ENCODE measurements at places on chromosomes 1 and 21.

- no peak for DNase-seq
Observed at GRCh38 chr1:4836574-4836973, 182.2 kb downstream of the AJAP1 start.

DNA sequence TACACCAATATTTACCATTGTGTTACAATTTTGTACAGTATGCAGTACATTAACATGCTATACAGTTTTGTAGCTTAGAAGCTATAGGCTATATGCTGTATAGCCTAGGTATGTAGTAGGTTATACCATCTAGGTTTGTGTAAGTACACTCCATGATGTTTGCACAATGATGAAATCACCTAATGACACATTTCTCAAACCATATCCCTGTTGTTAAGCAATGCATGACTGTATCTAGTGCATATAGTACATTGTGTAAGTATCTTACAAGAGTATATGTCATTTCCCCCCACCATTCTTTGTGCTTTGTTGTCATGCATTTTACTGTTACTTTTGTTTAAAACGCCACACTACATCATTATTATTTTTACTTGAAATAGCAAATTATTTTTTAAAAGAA, 65.7 kb upstream of the RNF11 start:
- DNase-seq, result no peak

- DNase-seq, result no peak
Observed at GRCh38 chr21:28821276-28822122, 171.2 kb downstream of the LTN1 start.

- DNase-seq, result no peak
Observed at GRCh38 chr1:63238721-63239120, 83.6 kb upstream of the FOXD3 start.

DNA sequence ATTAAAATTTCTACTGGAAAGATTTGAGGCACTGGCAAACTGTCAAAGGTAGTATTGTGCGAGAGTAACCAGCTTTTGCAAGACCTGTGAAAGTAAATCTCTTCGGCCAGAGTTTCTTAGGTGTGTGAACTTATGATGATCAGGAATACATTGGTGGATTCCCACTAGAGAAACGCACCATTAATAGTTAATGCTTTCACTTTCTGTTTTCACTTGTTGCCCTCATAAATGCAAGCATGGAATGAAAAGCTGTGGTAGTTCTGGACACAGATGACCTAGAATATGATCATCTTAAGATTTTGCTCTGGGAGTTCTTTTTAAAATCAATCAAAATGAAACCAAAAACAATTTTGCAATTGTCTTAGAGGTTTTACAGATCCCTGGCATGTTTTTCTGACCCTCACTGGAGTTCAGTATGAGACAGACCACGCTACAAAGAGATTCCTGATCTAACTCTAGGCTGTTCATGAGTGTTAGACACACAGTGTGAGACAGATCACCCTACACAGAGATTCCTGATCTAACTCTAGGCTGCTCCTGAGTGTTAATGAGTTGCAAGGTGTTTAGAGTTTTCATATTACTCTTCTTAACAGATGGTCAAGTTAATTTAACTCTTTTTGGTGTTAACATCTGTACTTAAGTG, 98.8 kb downstream of the SDCCAG8 start:
- DNase-seq, result no peak

DNA sequence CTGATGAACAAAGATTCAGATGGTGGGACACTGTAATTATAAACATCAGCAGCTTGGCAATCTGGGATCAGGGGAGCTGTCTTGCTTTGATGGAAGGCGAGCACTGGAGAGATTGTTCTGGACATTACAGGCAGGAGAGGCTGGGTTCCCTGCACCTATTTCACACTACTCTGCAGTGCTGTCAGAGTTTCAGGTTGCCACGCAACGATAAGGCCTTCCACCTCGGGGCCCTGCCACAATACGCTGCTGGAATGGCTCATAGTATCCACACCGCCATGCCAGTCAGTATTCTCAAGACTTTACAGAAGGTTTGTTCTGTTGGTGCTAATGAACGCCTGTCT, 96.8 kb downstream of the GLIS1 start:
- DNase-seq, result no peak

DNA sequence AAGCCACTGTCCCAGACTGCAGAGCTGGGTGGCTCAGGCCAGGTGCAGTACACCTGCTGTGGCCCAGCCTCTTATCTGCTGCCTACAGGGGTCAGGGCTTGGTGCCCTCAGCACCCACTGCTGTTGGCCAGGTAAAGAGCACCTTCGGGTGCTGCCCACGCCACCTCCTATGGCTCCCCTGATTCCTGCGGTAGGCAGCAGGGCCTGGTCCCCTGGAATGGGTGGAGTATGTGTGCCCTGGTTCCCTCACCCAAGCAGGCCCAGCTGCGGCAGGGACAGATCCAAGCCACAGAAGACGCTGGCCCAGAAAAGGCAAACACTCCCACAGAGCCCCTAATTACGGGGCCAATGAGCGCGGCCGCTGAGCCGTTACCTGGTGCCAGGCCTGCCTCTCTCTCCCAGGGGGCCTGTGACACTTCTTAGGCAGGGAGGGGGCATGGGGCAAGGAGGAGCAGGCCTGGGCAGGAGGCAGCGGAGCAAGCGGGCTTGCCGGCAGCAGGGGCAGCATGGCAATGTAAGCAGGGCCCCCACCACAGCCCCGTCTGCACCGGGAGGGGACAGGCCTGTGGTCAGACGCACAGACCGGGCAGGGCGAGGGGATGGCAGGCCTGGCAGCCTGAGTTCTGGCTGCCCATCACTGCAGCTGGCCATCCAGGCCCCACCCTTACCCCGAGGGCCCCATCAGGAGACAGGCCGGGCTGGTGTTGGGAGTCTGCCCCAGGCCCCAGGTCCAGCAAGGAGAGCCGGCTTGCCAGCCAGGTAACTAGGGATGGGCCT, 19.0 kb downstream of the ESPN start:
- no peak for DNase-seq

DNA sequence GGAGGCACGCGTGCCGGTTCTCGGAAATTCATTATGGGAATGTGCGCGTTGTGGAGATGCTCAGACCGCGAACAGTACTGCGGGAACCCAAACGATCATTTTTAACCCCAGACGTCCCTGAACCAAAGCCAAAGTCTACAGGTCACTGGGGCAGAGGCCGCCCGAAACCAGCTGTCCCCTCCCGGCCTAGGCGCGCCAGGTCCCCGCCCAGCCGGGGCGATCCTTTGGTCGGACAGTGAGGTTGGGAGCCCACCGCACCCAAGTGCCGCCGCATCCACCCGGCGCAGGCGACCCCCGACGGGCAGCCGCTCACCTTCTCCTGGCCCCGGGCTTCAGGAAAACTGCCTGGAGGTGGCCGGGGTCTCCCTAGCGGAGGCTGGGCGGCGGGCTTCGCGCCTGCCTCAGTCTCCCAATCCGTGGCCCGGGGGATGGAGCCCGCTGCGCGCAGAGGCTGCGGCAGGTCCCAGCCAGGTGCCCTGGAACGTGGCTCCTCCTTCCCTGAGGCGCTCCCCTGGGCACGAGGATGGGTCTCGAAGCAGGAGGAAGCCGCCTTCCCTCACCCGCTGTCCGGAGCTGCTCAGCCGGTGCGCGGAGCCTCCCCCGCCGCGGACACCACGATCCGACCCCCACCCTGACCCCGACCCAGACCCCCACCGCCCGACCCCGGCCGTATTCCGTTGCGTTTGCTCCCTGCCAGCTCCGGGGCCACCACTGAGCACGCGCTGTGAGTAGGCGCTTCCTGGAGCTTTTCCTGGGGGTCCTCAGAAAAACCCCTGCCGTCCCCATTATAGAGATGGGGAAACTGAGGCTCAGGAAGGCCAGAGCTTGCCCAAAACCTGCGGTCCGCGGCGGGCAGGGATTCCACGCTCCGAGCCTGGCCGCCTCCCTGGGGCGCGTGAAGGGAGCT, 8.1 kb upstream of the SLX9 start:
- DNase-seq, result no peak

DNA sequence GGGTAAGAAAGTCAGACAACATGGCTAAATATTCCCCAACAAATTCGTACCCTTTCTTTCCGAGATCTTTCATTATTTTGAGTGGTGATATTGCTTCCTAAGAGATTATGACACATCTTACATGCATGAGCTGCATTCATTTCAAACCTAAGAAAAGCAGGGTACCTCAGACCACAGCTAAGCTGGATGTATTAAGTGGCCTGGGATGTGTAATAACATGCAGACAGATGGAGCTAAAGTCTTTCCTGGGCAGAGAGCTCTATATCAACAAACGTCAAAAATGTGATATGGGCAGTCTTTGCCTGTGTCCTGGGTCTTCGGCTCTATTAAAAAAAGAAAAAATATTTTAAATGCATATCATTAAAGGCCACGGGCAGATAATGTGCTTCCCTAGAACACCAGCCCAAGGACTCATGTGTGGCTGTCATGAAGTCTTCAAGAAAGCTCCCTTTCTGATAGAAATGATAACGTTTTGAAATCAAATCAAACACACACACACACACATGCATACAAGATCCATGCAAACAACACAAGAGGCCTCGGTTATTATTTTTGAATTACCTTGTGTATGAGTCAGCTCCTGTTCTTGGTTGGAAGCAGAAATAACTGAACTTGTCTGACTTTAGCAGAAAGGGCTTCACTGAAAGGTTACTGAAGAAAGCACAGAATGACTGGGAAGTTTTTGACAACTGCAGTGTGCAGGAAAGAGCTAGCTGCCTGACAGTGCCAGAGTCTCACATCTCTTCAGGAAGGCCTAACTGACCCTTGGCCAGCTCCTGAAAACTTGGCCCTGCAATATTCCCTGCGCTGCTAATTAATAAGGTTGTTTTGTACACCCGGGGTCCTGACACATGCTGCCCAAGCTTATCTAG, 231.2 kb downstream of the DSCAM start:
- no peak for DNase-seq

- DNase-seq, result no peak
Observed at GRCh38 chr1:96308314-96308713, 413.3 kb upstream of the PTBP2 start.

GRCh38 chr1:200917291-200917817, 22.7 kb downstream of the INAVA start:
- DNase-seq, result no peak

GRCh38 chr1:235588916-235589515, 60.6 kb downstream of the GNG4 start:
- no peak for DNase-seq

- no peak for DNase-seq
Observed at GRCh38 chr1:238111516-238111915, 220.8 kb upstream of the ZP4 start.

DNA sequence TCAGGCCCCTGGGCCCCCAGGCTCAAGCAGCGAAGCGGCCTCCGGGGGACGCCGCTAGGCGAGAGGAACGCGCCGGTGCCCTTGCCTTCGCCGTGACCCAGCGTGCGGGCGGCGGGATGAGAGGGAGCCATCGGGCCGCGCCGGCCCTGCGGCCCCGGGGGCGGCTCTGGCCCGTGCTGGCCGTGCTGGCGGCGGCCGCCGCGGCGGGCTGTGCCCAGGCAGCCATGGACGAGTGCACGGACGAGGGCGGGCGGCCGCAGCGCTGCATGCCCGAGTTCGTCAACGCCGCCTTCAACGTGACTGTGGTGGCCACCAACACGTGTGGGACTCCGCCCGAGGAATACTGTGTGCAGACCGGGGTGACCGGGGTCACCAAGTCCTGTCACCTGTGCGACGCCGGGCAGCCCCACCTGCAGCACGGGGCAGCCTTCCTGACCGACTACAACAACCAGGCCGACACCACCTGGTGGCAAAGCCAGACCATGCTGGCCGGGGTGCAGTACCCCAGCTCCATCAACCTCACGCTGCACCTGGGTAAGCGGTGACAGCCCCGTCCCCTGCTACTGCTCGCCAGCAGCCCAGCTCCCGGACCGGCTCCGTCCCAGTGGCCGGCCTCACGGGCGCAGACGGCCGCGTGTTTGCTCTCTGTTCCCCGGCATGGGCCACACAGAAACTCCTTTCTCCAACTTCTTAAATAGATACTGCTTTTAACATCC, 539 bp downstream of the LAMC1 start:
- no peak for DNase-seq

DNA sequence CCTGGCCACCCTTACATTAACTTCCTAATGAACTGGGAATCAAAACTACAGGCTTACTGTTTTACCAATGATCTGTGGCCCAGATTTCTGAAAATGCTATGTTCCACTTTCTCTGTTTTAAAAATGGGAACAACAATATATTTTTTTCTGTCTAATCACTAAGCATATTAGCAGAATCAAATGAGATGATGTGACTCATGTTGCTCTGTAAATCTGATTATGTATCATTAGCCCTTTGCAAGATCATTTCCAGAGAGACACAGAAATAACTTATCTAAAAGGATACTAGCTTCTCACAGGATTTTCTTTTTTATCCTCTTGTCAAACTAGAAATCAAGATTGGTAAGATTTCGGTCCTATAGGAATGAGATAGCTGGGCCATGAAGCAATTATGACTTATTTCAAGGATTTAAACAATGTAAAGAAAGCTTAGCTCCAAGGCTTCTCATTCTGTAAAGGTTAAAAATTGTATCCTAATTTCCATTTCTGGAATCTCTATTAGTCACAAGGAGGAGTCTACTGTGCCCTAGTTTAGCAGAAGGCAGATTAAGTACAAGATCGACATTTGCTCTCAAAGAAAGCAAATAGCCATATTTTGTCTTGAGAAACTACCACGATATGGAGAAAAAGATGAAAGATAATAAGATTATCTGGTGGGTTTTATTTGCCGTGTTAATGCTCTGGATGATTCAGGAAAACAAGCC, 32.4 kb upstream of the CAMSAP2 start:
- DNase-seq, result no peak

GRCh38 chr1:196361112-196361714, 247.0 kb downstream of the KCNT2 start:
- no peak for DNase-seq

- DNase-seq, result no peak
Observed at GRCh38 chr1:38444770-38445442, 398.3 kb upstream of the POU3F1 start.

Measured in GM12878 (cell line).